GM12892 (cell line): ENCODE measurements at places on chromosomes 2 and 18.

- DNase-seq: no peak
These were observed 45.7 kb downstream of the GAD1 start for GRCh38 chr2:170862286-170862902.

DNA sequence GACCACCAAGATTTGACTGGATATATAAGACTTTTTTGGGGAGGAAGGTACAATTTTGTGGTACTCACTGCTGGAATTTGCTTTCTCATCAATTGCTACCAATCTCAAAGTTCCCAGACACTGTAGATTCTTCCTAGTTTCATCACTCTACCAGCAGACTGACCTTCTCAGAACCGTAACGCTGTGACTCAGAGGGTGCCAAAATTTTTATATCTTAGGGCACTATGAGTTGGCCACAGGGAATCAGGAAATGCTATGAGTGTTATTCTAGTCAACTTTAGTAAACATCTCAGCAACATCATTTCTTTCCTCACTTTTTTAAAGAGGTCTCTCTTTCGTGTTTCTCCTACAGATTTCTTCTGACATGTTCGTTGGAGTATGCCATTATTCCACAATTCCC, 499.0 kb downstream of the TMX3 start:
- DNase-seq: no peak

GRCh38 chr2:202639231-202639630, 4.5 kb downstream of the FAM117B start:
- DNase-seq: no peak

GRCh38 chr2:173982918-173983317, 17.7 kb upstream of the SP3 start:
- DNase-seq: no peak

DNA sequence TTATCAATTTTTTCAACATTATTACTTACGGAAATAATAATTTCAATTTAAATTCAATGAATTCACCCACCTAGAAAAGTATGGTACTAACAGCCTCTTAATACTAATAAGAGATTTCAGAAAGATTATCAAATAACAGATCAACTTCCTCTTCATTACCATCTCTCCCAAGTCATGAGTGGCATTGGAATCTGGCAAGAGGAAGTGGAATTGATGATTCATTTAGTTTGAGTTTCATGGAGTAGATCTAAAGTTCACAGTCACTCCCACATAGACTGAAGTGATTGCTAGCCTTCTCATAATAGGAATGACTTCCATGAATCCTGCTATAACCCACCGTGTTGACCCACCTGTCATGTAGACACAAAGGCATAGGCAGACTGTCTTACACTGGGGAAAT, 77.7 kb upstream of the WDR75 start:
- DNase-seq: no peak

DNA sequence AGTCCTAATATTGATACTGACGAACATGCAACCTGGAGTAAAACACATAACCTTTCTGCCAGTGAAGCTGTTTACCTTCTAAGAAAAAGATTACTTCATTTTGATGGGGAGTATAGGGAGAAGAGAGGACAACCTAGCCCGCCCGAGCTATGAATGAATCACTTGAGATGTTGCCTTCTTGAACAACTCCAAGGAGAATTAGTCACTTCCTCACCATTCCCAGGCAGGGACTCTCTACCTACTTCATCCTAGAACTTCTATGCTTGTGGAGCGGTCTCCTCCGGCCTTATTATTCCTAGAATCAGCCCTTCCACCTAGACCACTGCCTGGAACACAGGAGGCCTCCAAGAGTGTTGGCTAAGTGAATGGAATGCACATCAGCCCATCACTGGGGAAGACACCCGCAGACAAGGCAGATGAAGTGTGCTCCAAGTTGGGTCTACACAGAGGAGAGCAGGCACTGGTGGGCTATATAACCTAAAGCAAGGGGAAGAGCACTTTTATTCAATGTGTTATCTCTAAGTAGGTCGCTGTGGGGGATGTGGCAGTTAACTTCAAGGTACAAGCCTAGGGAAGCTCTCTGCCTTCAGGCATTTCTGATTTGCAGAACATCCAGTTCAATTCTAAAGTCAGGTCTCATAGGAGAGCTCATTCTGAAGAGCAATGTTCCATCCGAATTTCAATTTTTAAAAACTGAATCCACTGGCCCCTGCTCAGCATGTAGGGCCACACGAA, 57.4 kb downstream of the STK39 start:
- no peak for DNase-seq

- no peak for DNase-seq
These were observed 32.2 kb downstream of the USP34 start for GRCh38 chr2:61438670-61439069.

GRCh38 chr2:98293931-98294687, 52.1 kb upstream of the CNGA3 start:
- DNase-seq: no peak

DNA sequence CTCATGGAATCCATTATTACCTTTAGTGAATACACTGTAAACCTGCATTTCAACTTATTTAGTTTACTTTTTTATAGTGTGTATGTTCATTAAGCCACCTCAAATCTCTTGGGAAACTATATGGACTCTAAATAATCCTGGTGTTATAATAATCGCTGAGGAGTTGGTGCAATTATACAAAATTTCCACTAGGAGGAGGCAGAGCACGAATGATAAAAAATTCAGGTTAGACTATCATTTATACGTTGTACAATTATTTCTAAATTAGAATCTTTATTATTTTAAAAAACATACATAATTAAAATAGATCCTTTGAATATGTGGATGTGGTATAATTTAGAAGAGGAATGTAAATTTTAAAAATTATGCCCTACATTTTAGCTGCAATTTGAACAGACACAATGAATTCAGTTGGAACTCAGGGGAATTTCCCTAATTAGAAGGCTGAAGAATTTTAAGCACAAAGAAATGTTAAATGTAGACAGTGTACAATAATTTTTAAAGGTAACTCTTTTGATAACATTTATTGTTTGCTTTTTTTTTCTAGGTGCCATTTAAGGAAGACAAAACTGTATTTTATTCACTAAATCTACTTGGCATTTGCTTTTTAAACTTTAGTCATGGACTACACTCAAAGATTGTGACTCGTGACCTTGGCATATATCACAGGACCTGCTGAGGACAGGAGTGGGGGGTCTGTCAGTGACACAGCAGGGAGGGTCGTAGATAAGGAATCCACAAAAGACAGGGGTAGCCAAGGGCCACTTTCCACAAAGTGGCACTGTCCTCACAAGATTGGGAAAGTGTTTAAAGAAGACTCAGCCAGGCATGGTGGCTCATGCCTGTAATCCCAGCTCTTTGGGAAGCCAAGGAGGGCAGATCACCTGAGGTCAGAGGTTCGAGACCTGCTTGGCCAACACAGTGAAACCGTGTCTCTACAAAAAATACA, 45.5 kb downstream of the RAB12 start:
- DNase-seq: no peak

- DNase-seq: no peak
These were observed 3.3 kb downstream of the BAZ2B start for GRCh38 chr2:159613091-159613490.

GRCh38 chr2:176455816-176456291, 186.6 kb downstream of the MTX2 start:
- no peak for DNase-seq

- no peak for DNase-seq
These were observed 2.1 kb upstream of the TWIST2 start for GRCh38 chr2:238845583-238846377.

GRCh38 chr2:26184555-26185303, 11.8 kb downstream of the GAREM2 start:
- peak; percentile 92 for DNase-seq

DNA sequence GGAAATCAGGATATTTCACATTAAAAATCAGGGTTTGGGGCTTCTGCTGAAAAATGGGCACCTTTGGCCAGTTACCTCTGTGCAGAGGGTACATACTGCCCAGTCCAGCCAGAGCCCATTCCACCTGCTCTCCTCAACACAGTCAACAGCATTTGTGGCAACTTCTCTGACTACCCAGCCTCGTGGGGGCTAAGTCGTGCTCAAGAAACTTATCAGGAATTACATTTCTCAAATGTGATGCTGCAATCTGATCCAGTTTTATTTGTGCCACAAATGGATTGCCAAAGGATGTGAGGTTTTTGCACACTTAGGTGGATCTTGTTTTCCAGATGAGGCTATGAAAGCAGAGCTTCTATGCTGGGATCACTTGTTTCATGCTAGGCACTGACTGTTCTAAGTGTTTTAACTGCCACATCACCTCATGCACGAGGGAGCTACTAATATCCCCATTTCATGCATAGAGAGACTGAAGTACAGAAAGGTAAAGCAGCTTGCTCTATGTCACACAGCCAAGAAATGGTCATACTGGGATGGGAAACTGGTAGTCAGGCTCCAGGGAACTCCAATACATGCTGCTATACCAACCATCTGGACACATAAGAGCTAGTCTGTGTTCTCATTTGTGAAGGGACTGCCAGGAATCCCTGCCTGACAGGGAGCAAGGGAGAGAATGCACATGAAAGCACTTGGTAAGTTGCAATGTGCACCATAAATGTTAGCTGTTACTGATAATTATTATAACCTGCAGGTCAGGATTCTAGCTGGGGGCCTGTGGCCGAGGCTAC, 89.0 kb upstream of the HK2 start:
- no peak for DNase-seq

GRCh38 chr2:150374492-150374891, 113.0 kb downstream of the RND3 start:
- DNase-seq: no peak

- no peak for DNase-seq
These were observed 105.6 kb downstream of the TSHZ1 start for GRCh38 chr18:75316223-75316622.

DNA sequence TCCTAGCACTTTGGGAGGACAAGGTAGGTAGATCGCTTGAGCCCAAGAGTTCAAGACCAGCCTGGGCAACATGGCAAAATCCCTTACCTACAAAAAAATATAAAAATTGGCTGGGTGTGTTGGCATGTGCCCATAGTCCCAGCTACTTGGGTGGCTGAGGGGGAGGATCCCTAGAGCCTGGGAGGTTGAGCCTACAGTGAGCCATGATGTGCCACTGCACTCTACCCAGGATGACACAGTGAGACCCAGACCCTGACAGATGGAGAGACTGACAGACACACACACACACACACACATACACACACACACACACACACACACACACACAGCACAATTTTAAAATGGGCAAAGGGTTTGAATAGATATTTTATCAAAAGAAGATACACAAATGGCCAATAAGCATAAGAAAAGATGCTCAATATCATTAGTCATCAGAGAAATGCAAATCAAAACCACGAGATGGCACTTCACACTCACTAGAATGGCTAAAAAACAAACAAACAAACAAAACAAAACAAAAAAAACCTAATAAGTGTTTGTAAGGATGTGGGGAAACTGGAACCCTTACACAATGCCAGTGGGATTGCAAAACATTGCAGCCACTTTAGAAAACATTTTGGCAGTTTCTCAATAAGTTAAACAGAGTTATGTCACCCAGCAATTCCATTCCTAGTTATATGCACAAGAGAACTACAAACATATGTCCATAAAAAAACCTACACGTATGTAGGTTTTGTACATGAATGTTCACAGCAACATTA, 42.3 kb downstream of the BAZ2B start:
- no peak for DNase-seq

DNA sequence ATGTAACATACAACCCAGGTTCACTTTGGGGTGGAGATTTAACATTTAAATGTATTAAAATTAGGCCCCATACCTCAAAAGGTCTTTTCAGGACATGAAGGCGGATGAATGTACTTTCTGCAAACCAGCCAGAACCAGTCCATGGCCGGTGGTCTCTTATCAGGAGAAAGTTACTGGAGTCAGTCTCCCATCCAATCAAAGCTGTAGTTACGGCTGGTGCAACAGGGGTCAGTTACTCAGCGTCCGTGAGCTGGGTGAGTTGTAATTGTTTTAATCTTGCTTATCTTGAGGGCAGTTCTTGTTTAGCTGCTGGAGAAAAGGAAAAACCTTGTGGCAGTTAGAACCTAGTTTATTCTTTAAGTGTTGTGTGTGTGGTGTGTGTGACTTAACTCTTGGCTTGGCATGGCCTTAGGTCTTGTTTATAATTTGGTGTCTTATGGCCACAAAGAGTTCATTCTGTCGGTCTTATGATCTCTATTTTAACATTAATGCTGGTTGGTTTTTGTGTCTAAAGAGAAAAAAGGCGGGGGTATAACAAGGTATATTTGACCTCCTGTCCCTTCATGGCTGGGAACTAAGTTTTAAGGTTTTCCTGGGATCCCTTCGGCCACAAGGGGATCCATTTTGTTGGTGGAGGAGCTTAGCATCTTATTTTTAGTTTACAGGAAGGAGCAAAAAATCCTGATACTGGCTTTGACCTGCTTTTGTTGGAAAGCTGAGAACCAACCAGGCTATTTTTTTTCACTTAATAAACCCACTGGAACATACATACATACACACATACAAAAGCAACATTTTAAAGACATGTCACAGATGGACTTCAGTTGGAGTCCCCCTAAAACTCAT, 143.5 kb upstream of the NCK2 start:
- DNase-seq: no peak

DNA sequence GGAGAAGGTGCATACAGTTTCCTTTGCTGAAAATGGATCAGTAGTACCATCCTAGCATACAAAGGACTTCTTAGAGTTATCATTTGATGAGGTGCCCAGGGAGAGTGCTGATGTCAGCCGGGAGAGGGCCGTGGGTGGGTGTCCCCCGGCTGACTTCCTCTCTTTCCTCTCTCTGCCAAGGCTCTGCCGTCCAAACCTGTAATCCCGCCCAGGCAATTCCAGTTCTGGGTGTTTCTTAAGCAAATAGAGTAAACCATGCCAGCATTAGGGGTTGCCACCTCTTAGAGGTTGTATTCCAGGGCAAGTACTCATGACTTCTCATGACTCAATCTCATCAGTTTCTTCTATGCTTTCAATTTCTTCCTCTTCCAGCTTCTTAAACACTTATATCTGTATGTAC, 117.2 kb downstream of the GATA6 start:
- no peak for DNase-seq

DNA sequence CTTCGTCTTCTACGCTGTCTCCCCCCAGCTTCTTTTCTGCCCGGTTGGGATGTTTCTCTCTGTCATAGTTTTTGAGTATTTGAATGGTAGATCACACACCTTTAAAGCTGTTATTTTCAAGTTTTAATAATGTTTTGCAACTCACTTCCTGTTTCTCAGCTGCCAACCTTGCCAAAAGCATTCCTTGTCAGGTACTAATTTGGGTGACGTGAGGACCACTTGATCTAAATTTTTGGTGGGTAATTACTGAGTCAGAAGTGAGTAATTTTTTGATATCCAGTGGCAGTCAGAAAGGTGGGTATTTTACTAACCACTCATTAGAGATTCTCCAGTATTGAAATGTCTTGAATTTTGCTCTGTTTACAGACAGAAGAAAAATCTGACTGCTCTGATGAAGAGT, 852.4 kb upstream of the FANCL start:
- no peak for DNase-seq

DNA sequence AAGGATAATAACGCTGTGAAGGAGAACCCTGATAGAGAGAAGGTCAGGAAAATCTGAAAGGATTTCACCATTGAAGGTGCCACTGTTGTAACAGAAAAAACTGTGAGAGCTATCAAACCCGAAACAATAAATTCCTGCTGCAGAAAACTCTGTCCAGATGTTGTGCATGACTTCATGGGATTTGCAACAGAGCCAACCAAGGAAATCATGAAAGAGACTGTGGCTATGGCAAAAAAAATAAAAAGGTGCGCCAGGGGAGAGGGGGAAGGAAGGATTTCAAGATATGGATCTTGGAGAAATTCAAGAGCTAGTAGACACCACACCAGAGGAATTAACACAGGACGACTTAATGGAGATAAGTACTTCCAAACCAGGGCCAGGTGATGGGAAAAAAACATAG, 88.0 kb downstream of the LDLRAD4 start:
- no peak for DNase-seq

GRCh38 chr2:211014376-211014775, 458.0 kb downstream of the CPS1 start:
- no peak for DNase-seq
